HepG2 (cell line): ENCODE measurements at places on chromosomes 6 and 20. TPM values are rescaled to one million over a fixed set of nuclear protein-coding genes. Genes with fewer than 3 reads are reported as not detected.

Gene GPLD1
- 6.0 and 6.2 TPM in 2 replicates for polyA plus RNA-seq

Gene EDEM2
- polyA plus RNA-seq: 33.1 and 35.6 TPM in 2 replicates

Gene NNAT
- polyA plus RNA-seq: not detected in 2 replicates

Gene LINC00237
- not detected in 2 replicates for polyA plus RNA-seq

Gene VIP
- not detected in 2 replicates for polyA plus RNA-seq

Gene VTA1
- polyA plus RNA-seq: 53.8 and 70.7 TPM in 2 replicates

Gene EFCAB8
- polyA plus RNA-seq: 0.15 TPM in 1 of 2 replicates, not detected in the other

Gene IP6K3
- 0.18 and 0.48 TPM in 2 replicates for polyA plus RNA-seq

Gene LIN28B
- polyA plus RNA-seq: 8.8 and 14.5 TPM in 2 replicates

Gene PRPH2
- 0.03 and 0.05 TPM in 2 replicates for polyA plus RNA-seq

Gene GSTA3
- not detected in 2 replicates for polyA plus RNA-seq

Gene CLIC5
- polyA plus RNA-seq: not detected in 2 replicates

Gene ENPP3
- polyA plus RNA-seq: 59.1 and 75.4 TPM in 2 replicates

GRCh38 chr6:160462116-160462515, 113.9 kb downstream of the SLC22A3 start:
- no peak for DNase-seq

- DNase-seq: no peak
Observed at GRCh38 chr6:130964808-130965604, 98.0 kb downstream of the EPB41L2 start.

- no peak for DNase-seq
Observed at GRCh38 chr6:84093441-84094435, 60.2 kb downstream of the MRAP2 start.

DNA sequence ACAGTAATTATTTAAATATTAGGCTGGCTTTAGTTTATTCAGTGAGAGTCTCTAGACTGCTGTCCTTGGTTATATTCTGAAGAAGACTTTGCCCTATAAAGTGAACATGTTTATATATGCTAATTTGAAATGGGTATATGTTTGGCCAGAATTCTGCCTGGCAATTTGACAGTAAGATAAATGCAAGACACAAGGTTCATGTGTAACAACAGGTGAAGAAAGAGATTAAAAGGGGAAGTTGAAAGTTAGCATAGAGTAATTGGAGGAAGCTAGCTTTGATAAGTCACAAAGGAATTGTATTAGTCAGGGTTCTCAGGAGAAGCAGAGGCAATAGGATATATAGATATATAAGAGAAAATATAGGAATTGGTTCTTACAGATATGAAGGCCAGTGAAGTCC, 191.4 kb downstream of the CENPW start:
- no peak for DNase-seq

DNA sequence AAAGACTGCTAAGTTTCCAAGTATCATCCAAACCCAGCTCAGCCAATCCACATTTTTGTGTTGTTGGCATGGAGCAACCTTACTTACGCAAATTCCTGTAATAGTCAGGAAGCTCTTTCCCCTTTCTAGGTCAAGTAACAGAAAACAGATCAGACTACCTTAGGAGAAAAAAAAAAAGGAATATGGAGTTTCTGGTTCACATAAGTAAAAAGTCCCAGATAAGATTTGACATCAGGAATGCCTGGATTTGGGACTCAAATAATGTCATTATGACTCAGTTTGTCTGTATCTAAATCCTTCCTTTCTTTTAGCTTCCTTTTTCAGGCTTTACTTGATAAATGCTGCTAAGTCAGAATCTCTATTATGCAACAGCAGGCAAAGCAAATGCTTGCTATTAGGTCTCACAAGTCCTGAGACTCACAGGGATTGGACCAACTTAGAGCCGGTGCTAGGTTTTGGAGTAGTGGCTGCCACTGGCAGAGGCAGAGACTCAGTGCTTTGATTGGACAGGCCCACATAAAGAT, 44.5 kb downstream of the NCOA7 start:
- DNase-seq: no peak

DNA sequence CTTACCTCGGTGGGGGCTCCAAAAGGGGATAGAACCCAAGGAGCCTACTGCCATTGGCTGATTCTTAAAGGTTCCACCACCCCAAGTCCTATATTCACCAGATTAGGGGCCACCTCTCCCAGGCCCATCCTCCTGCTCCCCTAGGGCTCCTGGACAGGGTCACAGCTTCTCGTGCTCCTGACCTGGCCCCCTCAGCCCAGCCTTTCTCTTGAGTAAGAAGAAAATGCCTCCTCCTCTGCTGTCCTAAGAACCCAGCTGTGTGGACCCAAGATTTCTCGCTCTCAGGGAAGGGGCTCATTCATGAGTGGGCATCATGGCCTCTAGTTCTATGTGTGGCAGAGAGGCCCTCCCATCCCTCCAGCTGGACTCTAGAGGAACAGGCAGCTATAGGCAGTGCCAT, 16.6 kb downstream of the HLA-DPB1 start:
- DNase-seq: no peak

DNA sequence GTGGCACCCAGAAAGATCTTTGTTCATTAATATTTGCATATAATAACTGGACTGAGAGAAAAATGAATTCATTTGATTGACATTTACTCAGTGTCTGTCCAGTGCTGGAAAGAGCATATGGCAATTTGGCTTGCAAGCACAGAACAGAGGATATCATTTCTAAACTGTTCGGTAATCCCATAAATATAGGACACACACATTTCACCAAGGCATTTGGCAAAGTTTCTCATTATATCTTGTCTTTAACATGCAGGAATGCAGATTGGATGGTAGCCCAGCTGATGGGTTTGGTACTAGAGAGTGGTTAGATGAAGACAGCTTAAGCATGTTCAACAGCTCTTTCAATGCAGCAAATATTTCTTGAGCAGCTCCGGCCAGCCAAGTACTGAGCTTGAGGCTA, 259.2 kb downstream of the PRKN start:
- no peak for DNase-seq

- DNase-seq: no peak
Observed at GRCh38 chr20:2108498-2108897, 6.9 kb downstream of the STK35 start.

GRCh38 chr6:113598786-113599185, 258.4 kb upstream of the MARCKS start:
- DNase-seq: no peak

- no peak for DNase-seq
Observed at GRCh38 chr20:37351689-37352607, 6.0 kb downstream of the SRC start.

DNA sequence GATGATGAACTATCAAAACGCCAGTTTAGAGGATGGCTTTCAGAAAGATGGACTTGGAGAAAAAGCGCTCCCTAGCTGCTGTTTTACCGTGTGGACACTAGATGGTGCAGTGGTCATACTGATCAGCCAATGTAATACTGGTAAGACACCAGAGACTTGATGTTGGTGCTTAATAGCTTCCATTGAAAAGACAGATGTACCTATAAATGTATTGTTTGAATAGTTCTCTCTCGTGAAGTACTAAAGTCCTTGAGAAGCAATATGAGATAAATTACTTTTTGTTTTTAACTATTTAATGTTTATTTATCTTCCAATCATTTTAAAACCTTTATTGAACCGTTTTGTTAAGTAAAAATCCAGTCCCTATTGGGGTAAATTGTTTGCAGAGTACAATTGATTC, 63.9 kb upstream of the FUCA2 start:
- peak; percentile 83 for DNase-seq

DNA sequence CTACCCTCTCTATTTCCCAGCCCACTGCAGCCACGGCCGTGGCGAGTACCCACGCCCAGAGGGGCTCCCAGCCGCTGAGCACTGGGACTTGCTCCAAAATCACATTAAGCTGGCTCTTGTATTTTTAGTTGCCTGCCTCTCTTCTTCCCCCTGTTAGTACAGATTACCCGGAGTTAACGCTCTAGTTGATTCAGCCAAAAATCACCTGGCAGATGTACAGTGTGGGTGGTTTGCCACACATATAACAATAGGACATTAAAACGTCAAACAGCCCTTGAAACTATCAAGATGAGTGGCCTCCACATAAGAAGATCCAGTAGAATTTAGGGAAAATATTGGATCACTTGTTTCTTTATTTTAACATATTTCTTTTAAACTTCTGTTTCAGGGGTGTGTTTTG, 268.8 kb upstream of the PRDM1 start:
- DNase-seq: no peak

DNA sequence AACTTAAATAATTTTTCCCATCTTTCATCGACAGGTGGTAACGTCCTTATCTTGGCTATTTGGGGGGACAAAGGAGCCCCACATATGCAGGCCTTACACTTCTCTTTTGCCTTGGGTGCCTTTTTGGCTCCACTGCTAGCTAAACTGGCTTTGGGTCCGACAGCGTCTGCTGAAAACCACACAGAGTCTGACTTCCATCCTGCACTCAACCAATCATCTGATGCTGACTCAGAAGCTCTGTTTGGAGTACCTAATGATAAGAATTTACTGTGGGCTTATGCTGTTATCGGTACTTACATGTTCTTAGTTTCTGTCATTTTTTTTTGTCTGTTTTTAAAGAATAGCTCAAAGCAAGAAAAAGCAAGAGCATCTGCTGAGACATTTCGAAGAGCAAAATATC, 178.5 kb downstream of the SLC16A10 start:
- DNase-seq: no peak

DNA sequence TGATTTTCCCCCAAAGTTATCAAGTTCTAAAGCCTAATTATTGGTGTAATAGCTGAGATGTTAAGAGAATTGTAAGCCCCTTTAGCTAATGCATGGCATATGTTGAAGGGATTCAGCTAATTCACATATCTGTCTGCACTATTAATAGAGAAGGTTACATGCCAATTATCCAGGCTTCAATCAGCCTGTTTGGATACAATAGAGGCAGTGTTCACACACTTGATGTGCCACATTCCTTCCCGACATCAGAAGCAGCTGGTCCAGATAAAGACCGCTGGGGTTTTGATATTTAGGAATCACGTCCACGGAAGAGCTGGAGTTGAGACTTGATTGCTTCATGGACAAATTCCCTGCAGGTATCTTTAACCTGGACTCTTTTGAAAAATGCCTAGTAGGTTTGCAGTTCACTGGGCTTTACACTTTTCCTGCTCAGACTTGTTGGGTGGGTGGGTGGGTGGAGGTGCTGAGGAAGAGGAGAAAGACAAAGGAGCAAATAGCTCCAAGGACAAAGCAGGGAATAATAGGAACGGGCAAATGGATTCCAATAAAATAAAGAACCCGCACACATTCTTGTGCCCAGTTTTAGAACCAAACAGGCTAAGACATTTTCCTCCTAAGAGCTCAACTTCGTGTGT, 142.6 kb upstream of the ZNF217 start:
- DNase-seq: peak; percentile 55

- DNase-seq: no peak
Observed at GRCh38 chr6:32763421-32763820, at the start of gene HLA-DQB2. TSS of gene HLA-DQB2 (minus strand) at chr6:32763532. CDS start at chr6:32763470, 62 bp downstream.

DNA sequence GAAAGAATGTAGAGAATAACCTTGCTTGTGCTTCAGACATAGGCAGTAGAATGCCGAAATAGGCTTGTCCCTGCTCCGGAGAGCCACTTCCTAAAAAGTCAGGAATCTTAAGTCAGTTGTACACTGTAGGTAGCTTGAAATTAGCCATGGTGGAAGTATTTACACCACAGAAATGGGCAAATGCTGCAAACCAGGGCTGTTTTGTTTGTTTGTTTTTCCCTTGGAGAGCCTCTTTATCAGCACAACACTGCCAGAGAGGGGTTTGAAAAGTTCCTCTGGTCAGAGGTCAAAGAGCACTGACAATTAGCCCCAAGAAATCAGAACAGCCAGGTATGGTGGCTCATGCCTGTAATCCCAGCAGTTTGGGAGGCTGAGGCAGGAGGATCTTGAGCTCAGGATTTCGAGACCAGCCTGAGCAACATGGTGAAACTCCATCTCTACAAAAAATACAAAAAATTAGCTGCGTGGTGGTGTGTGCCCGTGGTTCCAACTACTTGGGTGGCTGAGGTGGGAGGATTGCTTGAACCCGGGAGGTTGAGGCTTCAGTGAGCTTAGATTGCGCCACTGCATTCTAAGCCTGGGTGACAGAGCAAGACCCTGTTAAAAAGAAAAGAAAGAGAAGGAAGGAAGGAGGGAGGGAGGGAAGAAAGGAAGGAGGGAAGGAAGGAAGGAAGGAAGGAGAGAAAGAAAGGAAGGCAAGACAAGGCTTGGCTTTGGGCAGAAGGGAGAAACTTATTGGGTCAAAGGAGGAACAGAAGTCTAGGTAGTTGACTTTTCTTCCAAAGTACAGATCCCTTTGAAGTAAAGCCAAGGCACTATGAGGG, 61.0 kb upstream of the ZMYND8 start:
- DNase-seq: peak; percentile 74

- peak; percentile 25 for DNase-seq
Observed at GRCh38 chr6:91106083-91106482, 519.2 kb upstream of the MAP3K7 start.

DNA sequence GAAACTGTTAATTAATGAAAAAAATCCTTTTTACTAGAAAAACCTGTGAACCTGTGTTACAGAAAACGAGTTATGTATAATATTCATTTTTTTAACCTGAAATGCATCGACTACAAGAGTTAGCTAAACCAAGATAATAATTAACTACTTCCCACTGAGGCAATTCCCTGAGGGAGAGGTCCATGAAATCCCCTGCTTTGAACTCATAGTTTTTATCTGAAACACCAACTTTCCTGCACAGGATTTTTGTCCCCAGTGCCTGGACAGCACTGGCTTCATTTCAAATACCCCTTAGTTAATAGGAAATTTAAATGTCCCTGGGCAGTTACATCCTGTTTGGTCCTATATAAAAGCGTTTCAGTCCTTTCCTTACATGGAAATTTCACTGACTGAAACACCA, at the start of gene OR14J1:
OR14J1 (plus strand) TSS at position 386 of the 400 bp plus-strand sequence. CDS start 4,989 bp downstream, outside the sequence.
- no peak for DNase-seq

- no peak for DNase-seq
Observed at GRCh38 chr6:167208819-167209576, 51.2 kb upstream of the GPR31 start.

DNA sequence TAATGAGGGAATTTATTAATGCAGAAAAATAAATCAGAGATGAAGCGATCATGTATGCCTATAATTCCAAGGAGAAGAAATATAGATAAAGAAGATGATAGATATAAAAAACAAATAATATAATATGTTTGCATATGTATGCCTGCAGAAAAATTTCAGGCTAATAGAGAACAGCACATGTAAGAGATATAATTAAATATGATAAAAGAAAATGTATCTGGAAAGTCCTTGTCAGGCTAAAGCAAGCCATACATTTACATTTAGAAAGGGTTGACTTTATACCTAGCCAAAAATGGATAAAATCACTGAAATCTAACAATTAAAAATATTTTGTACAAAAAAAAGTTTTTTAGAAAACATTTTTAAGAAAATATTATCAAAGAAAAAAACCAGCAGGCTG, 454.1 kb downstream of the C6orf118 start:
- DNase-seq: no peak

- no peak for DNase-seq
Observed at GRCh38 chr6:47737406-47737805, 39.0 kb downstream of the ADGRF4 start.

- DNase-seq: no peak
Observed at GRCh38 chr6:76702187-76702586, 629.7 kb upstream of the IMPG1 start.

DNA sequence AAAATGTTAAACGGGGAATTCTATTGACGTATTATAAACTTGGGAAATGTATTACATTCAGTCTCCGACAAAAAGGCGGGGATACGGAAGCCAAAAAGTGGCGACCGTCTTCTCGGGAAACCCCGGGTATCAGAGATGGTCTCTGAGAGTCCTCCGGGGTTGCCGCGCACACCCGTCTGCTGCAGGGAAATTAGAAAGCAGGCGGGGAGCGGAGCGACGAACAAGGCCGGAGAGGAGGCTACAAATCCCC, 1.5 kb downstream of the SALL4 start:
- DNase-seq: no peak
